ENCODE measurements at places on chromosomes 1 and 21. TPM values are rescaled to one million over a fixed set of nuclear protein-coding genes. Genes with fewer than 3 reads are reported as not detected.

VWA5B1 gene
- not detected for total RNA-seq

GRCh38 chr1:28056129-28056925, 32.1 kb downstream of the EYA3 start:
- H3K4me3 ChIP-seq, result no peak overlapping the region
- H3K27ac ChIP-seq, result no peak overlapping the region
- peaks cover 7% of the 10 kb centered on the region for H3K36me3 ChIP-seq
- H3K27me3 ChIP-seq, result no peaks in the 10 kb centered on the region
- H3K4me1 ChIP-seq, result no peaks in the 10 kb centered on the region

- no peak overlapping the region for H3K4me3 ChIP-seq
- H3K27me3 ChIP-seq, result no peaks in the 10 kb centered on the region
- 0 out of 2 replicates have a peak, but pooled peaks cover 2% of the 10 kb centered on the region for H3K4me1 ChIP-seq
- H3K36me3 ChIP-seq, result no peaks in the 10 kb centered on the region
- peak; percentile 32 for DNase-seq
- H3K27ac ChIP-seq, result no peak overlapping the region
Observed at GRCh38 chr21:15604413-15604812, 125.4 kb upstream of the USP25 start.

GRCh38 chr1:56301791-56302190, 277.6 kb downstream of the PLPP3 start:
- peak overlapping the region; percentile 24 for H3K27ac ChIP-seq
- no peaks in the 10 kb centered on the region for H3K36me3 ChIP-seq
- H3K27me3 ChIP-seq, result no peaks in the 10 kb centered on the region
- peak; percentile 95 for DNase-seq
- no peak overlapping the region for H3K4me3 ChIP-seq

OR2G6 gene
- total RNA-seq, result not detected

DNA sequence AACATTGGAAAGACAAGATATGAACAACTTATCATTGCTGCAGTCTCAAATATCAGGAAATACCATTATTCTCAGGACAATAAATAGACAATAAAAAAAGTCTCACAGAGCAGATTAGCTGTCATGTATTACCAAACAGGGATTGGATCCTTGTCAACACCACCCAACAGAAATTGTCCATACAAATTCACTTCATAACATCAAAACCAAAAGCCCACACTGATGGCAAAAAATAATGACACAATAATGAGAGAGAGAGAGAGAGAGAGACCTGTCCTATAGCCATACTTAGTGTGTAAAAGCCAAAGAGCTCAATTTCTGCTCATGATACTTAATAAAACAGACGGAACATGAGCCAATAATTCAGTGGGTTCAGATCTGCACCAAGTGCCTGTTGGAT, 96.5 kb downstream of the PPIAL4G start:
- H3K4me1 ChIP-seq, result no peaks in the 10 kb centered on the region
- no peak overlapping the region for H3K27ac ChIP-seq
- no peak for DNase-seq
- H3K27me3 ChIP-seq, result no peaks in the 10 kb centered on the region
- H3K4me3 ChIP-seq, result no peak overlapping the region
- H3K36me3 ChIP-seq, result no peaks in the 10 kb centered on the region

- peaks cover 1% of the 10 kb centered on the region for H3K4me1 ChIP-seq
- peak; percentile 42 for DNase-seq
- H3K27ac ChIP-seq, result no peak overlapping the region
- H3K27me3 ChIP-seq, result no peaks in the 10 kb centered on the region
- H3K4me3 ChIP-seq, result no peak overlapping the region
- peaks cover 1% of the 10 kb centered on the region for H3K36me3 ChIP-seq
Observed at GRCh38 chr1:91015794-91016550, 5.9 kb downstream of the ZNF644 start.

DNA sequence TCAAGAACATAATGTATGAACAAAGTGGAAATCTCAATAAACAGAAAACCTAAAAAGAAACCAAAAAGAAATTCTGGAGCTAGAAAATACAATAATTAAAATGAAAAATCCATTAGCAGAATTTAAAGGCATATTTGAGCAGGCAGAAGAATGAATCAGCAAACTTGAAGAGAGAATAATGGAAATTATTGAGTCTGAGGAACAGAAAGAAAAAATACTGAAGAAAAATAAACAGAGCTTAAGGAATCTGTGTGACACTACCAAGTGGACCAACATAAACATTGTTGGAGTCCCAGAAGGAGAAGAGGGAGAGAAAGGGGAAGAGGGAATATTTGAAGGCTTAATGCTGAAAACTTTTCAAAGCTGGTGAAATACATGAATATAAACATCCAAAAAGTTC, 54.5 kb downstream of the MAGI3 start:
- no peak overlapping the region for H3K4me3 ChIP-seq
- DNase-seq, result no peak
- no peaks in the 10 kb centered on the region for H3K4me1 ChIP-seq
- H3K27me3 ChIP-seq, result no peaks in the 10 kb centered on the region
- H3K27ac ChIP-seq, result no peak overlapping the region
- no peaks in the 10 kb centered on the region for H3K36me3 ChIP-seq

GRCh38 chr1:6580593-6581409, 1.0 kb downstream of the ZBTB48 start:
- peak overlapping the region; percentile 60 for H3K27ac ChIP-seq
- no peak for DNase-seq
- H3K27me3 ChIP-seq, result no peaks in the 10 kb centered on the region
- 0 out of 2 replicates have a peak, but pooled peaks cover 3% of the 10 kb centered on the region for H3K36me3 ChIP-seq

GRCh38 chr1:50665413-50665812, 242.2 kb upstream of the DMRTA2 start:
- peaks cover 9% of the 10 kb centered on the region for H3K4me1 ChIP-seq
- H3K27ac ChIP-seq, result no peak overlapping the region
- DNase-seq, result peak; percentile 57
- H3K27me3 ChIP-seq, result no peaks in the 10 kb centered on the region

- H3K27ac ChIP-seq, result no peak overlapping the region
- no peaks in the 10 kb centered on the region for H3K27me3 ChIP-seq
- no peaks in the 10 kb centered on the region for H3K36me3 ChIP-seq
- no peak for DNase-seq
Observed at GRCh38 chr1:43319288-43319687, 18.3 kb upstream of the MPL start.

- H3K36me3 ChIP-seq, result no peaks in the 10 kb centered on the region
- H3K4me1 ChIP-seq, result 0 out of 2 replicates have a peak, but pooled peaks cover 2% of the 10 kb centered on the region
- H3K4me3 ChIP-seq, result no peak overlapping the region
- no peak overlapping the region for H3K27ac ChIP-seq
Observed at GRCh38 chr21:42515708-42516502, 2.3 kb downstream of the SLC37A1 start.

- DNase-seq, result no peak
- no peak overlapping the region for H3K4me3 ChIP-seq
- no peaks in the 10 kb centered on the region for H3K4me1 ChIP-seq
- no peak overlapping the region for H3K27ac ChIP-seq
- no peaks in the 10 kb centered on the region for H3K27me3 ChIP-seq
Observed at GRCh38 chr1:199353906-199354305, 673.6 kb upstream of the NR5A2 start.

GRCh38 chr1:25760871-25761270, 39.1 kb upstream of the SELENON start:
- H3K4me1 ChIP-seq, result no peaks in the 10 kb centered on the region
- no peak overlapping the region for H3K27ac ChIP-seq
- no peak overlapping the region for H3K4me3 ChIP-seq
- no peaks in the 10 kb centered on the region for H3K27me3 ChIP-seq

GRCh38 chr1:222732216-222733159, 4.5 kb upstream of the FAM177B start:
- H3K4me3 ChIP-seq, result no peak overlapping the region
- peaks cover 6% of the 10 kb centered on the region for H3K4me1 ChIP-seq
- no peak for DNase-seq
- peaks cover 25% of the 10 kb centered on the region for H3K36me3 ChIP-seq
- H3K27ac ChIP-seq, result no peak overlapping the region

DNA sequence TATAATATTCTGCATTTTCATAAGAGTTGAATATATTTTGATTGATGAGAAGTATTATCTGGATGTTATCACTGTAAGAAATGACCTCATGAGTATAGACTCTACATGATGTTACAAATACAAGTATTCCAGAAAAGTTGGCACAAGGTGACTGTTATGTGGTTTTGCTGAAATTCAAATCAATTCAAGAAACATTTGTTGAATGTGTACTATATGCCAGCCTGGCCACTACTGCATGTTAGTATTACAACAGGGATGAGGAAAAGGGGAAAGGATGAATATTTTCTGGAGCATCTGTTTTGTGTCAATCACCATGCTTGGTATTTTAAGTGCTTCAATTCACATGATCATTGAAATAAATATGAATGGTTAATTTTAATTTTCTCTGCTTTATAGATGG, 250.9 kb upstream of the PBX1 start:
- H3K4me3 ChIP-seq, result no peak overlapping the region
- no peaks in the 10 kb centered on the region for H3K27me3 ChIP-seq
- H3K27ac ChIP-seq, result no peak overlapping the region
- H3K36me3 ChIP-seq, result no peaks in the 10 kb centered on the region
- no peak for DNase-seq
- H3K4me1 ChIP-seq, result no peaks in the 10 kb centered on the region

- H3K27ac ChIP-seq, result no peak overlapping the region
- no peak for DNase-seq
- H3K27me3 ChIP-seq, result peaks cover 33% of the 10 kb centered on the region
- no peak overlapping the region for H3K4me3 ChIP-seq
Observed at GRCh38 chr1:15443281-15443680, 5.0 kb downstream of the CTRC start.

DNA sequence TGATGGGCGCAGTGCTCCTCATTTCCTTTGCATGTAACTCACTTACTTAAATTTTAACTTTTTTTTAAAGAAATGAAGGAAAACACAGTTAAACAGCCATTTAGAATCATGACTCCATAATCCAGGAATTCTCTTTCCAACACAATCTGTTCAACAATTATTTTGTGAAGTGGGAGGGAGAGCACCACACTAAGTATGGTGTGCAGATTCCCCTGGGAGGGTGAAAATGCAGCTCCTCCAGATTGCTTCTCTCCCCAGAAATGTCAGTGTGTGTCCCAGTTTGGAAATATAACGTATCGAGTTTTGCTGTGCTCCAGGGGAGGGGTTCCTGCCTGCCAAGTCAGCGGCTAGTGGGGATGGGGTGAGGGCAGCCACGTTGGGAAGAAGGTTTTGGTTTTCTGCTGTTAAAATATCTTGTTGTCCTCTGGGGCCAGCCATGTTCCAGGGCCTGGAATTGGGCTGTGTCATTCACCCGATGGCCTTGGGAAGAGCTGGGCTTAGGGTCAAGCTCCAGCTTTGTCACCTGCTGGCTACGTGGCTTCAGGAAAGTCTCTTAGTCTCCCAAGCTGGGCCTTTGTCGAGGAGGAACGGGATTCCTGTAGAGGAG, 17.3 kb upstream of the DISP3 start:
- no peak overlapping the region for H3K27ac ChIP-seq
- DNase-seq, result no peak
- H3K4me3 ChIP-seq, result no peak overlapping the region
- H3K27me3 ChIP-seq, result peaks cover 5% of the 10 kb centered on the region

GPA33 gene
- not detected for total RNA-seq

DNA sequence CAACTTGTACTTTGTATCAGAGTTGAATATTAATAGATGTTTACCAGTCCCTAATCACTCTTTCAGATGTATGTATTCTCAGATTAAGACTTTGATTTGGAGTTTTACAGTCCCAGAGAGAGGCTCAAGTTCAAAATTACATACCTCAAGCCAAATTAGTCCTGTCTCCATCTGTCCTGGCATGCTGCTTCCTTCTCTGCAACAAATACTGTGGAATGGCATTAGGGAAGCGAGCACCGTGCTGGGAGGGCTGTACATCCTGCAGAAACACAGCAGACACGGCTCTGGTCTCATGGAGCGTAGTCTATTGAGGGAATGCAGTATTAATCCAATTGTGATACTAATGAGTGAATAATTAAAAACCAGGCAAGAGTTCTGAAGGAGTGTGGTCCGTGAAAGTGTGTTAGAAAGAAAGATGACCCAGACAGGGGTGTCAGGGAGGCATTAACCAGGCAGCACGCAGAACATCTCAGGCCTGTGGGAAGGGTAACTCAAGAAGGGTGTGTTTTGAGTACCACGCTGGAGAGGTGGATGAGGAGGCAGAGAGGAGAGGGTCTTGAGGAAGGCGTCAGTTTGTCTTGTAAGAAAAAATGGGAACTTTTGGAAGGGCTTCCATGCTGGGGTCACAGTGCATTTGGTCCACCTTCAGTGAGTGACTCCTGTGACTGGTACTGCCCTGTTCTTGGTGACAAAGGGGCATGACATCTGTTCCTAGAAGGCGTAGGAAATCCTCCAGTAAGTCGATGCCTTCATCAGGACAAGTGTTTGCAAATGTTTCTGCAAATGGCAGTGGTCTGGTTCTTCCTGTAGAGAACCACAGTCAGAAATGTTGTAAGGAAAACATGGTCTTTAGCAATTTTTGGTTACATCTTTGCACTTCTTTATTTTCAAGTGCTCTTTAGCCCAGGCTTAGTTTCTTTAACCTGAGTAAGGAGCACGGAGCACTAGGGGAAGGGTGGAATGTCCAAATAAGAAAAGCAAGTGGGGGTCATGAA, 1.6 kb downstream of the RAB4A start:
- peak overlapping the region; percentile 87 for H3K4me3 ChIP-seq
- peaks cover 12% of the 10 kb centered on the region for H3K4me1 ChIP-seq
- H3K27ac ChIP-seq, result peak overlapping the region; percentile 9

DNA sequence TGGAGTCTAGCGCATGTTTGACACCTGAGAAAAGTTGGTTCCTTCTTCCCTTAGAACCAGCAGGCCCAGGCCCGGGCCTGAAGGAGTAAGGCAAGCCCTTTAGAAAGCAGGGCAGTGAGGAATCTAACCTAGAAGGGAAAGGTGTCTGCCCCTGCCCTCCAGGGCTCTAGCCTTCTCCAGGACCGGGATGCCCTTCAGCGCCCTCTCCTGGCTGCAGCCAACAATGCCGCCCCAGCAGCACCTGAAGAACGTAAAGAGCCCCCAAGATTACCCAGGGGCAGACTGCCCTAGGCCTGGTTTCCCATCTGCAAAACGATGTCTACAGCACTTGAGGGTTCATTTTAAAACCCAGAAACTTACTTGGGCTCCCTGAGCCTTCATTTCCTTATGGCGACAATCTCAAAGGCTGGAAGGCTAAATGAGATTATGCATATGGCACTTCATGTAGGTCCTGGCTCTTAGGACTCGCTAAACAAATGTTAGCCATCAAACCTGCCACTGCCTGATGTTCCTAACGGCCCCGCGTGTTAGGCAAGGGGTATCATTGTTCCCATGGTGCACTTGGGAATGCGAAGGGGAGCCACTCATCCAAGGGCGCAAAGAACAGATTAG, 106.7 kb upstream of the KLHDC7A start:
- H3K27me3 ChIP-seq, result no peaks in the 10 kb centered on the region
- no peaks in the 10 kb centered on the region for H3K36me3 ChIP-seq
- no peak overlapping the region for H3K4me3 ChIP-seq
- no peak overlapping the region for H3K27ac ChIP-seq

Measured in IMR-90 (cell line).